HCEC 1CT (cell line): ENCODE measurements at places on chromosomes 13 and 19.

- no peak for DNase-seq
Measured at GRCh38 chr19:5911366-5911765, 2.7 kb upstream of the CAPS start.

- no peak for DNase-seq
Measured at GRCh38 chr19:288911-289310, 2.3 kb downstream of the PLPP2 start.

DNA sequence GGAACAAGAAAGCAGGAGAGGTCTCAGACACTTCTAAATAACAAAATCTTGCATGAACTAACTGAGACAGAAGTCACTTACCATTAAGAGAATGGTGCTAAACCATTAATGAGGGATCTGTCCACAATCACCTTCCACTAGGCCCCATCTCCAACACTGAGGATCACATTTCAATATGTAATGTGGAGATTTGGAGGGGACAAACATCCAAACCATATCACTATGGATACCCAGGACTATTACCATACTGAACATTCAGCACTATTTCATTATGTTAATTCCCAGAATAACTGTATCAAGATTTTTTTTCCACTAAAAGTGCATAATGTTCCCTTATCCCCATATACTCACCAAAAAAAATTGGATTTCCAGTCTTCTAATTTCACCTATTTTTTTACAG is 491.8 kb downstream of the LMO7 start:
- no peak for DNase-seq

DNA sequence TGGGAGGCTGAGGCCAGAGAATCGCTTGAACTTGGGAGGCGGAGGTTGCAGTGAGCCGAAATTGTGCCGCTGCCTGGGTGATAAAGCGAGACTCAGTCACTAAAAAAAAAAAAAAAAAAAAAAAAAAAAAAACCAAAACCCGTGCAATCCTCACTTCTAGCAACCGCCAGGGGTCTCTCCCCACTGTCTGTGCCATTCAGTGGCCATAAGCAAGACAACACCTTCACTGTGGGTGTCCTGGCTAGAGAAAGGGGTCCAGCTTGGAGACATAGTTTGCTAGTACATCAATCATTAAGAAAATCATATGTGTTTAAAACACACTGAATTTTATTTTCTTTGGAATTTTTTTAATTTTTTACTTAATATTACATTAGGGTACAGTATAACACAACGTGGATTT is 68.2 kb downstream of the RASL11A start:
- no peak for DNase-seq

GRCh38 chr13:50459658-50460057 is 383.8 kb downstream of the DLEU7 start:
- DNase-seq = no peak

- DNase-seq = peak; percentile 58
Measured at GRCh38 chr19:31350693-31351055, 1.4 kb upstream of the TSHZ3 start.

GRCh38 chr13:42747399-42747873 is 33.9 kb upstream of the FAM216B start:
- peak; percentile 99 for DNase-seq

- no peak for DNase-seq
Measured at GRCh38 chr19:10679743-10680142, 21.5 kb upstream of the QTRT1 start.

DNA sequence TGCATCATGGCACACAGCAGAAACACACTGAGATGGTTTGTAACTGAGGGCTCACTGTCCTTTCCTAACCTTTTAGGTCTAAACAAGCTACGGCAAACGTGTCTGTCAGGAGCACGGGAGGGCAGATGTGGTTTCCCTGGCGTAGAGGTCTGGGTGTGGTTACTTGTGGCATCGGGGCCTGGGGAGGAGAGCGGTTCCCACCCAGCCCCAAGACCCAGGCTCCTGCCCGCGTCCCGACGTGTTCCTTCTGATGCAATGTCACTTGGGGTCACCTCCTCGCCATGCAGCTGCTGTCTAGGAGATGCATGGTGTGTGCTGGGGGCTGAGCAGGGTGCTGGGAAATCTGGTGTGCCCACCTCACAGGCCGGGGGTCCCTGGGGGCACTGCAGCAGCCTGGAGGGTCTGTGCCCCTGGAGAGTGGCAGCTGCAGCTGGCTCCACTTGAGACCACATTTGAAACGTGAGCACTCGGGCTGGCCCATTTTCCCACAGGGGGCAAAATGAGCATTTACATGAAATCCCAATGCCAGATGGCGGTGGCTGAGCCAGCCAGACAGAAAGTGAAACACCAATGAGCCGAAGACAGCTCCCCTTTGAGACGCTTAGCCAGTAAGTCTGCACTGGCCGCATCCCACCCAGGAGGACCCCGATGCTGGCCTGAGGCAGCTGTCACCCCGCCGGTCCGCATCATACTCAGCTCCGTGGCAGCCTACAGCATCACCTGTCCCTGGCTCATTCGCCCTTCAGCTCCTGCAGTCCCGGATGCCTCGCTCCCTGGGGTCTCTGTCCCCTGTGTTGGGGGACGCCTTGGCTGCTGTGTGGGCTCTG is 22.3 kb upstream of the MYDGF start:
- no peak for DNase-seq

- DNase-seq = no peak
Measured at GRCh38 chr13:30179597-30180276, 127.6 kb downstream of the KATNAL1 start.

GRCh38 chr19:1410136-1410786 is 2.9 kb downstream of the DAZAP1 start:
- no peak for DNase-seq

DNA sequence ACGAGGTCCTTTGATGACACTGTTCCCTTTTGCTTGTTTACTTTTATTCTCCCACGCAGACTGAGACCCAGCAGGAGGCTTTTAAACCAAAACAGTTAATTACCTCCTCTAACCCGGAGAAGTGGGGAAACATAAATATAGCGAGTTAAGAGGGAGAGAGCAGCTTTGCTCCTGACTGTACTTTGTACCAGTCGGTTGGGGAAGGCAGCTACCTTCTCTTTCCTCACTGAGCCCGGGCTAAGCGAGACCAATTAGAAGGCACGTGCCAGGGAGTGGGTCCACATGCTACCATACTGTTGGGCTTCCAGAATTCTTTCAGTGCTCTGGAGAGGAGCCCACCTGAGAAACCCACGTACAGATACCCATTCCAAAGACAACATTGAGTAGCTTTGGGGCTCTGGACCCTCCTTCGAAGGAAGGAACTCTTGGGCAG is 124.2 kb downstream of the ZIC5 start:
- no peak for DNase-seq

GRCh38 chr19:15439078-15439799 is 10.5 kb downstream of the WIZ start:
- DNase-seq = no peak

GRCh38 chr19:9658769-9659168 is 16.1 kb downstream of the ZNF562 start:
- no peak for DNase-seq

DNA sequence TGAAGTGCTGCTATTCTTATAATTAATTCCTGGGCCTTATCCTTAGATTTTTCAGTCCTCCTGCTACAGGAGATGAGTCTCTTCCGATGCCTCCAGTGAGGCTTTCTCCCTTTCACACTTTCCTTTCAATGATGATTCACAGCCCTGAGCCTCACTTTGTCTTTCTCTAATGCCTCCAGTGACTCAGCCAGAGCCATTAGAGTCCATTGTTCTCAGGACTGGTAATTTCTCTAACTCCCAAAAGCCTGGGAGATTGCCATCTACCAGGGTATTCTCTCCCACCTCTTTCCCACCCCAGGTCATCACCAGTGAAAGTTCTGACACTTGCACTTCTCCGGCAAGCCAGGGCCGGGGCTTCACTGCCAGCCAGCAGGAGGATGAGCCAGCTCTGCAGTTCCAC is 49.6 kb upstream of the ARGLU1 start:
- peak; percentile 12 for DNase-seq

- no peak for DNase-seq
Measured at GRCh38 chr13:43981091-43981490, 101.4 kb downstream of the LACC1 start.

DNA sequence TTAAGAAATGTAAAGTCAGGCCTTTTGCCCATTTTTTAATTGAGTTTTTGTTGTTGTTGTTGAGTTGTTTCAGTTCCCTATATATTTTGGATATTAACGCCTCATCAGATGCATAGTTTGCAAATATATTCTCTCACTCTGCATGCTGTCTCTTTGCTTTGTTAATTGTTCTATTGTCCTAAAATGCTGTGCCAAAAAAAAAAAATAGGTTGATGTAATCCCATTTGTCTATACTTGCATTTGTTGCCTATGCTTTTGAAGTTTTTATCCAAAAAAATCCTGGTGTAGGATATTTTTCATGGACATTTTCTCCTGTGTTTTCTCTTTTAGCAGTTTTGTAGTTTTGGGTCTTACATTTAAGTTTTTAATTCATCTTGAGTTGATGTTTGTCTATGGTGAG is 163.3 kb upstream of the STARD13 start:
- no peak for DNase-seq

GRCh38 chr13:100129605-100130004 is 40.7 kb downstream of the PCCA start:
- no peak for DNase-seq

DNA sequence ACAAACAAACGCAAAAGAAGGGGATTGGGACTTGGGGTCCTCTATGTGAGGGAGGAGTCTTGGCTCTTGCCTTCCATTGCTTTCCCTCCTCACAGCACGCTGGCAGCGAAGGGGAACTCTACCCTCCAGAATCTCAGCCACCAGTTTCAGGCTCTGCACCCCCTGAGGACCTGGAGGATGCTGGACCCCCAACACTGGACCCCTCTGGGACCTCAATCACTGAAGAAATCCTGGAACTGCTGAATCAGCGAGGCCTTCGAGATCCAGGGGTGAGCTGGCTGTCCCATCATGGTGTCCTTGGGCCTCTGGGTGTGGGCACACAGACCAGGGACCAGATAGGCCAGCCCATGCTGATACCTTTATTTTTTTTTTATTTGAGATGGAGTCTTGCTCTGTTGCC is 9.6 kb downstream of the PLEKHG2 start:
- no peak for DNase-seq

GRCh38 chr13:42876270-42876714 is 94.9 kb downstream of the FAM216B start:
- DNase-seq = no peak

- no peak for DNase-seq
Measured at GRCh38 chr13:94662274-94662945, 49.9 kb downstream of the SOX21 start.

- DNase-seq = no peak
Measured at GRCh38 chr13:41144576-41144975, 12.0 kb upstream of the KBTBD6 start.

DNA sequence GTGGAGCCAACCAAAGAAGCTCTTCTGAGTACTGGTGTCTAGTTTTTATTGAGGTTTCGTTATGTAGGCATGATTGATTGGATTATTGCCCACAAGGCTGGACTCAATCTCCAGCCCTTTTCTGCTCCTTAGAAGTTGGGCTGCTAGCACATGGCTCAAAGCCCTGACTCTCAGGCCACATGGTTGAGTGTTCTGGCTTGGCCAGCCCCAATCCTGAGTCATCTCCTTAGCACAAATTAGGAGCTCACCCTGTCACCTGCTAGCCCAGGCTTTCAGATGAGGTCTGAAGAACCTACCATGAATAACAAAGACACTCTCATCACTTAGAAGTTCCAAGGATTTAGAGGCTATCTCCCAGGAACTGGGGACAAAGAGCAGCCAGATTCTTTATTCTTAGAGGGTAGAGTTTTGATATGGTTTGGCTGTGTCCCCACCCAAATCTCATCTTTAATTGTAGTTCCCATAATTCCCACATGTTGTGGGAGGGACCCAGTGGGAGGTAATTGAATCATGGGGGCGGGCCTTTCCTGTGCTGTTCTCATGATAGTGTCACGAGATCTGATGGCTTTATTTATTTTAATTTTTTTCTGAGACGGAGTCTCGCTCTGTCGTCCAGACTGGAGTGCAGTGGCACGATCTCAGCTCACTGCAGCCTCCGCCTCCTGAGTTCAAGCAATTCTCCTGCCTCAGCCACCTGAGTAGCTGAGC is 11.3 kb downstream of the DPY19L3 start:
- peak; percentile 13 for DNase-seq

- no peak for DNase-seq
Measured at GRCh38 chr19:3289971-3290569, 65.6 kb downstream of the CELF5 start.

DNA sequence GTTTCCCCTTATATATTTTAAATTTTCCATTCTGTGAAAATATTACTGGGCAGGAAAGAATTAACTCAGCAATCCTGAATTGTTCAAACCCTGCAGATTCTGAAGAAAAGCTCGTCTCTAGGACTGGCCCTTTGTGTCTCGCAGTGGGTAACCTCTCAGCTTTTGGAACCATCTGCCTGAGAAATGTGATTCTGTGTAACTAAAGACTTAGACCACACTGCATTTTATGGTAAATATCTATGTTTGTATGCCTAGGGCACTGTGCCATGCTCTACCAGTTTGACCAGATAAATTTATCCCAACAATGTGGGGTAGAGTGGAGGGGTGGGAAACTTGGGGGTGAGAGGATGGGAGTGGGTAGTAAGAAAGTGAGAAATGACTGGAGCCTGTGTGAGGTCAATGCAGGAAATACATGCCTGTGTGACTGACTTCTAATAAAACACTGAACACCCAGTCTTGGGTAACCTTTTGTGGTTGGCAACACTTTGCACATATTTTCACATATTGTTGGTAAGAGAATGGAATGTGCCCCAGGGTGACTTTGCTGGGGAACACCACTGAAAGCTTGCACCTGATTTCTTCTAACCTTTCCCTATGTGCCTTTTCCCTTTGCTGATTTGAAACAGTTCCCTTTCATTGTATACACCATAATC is 1181.9 kb downstream of the OLFM4 start:
- no peak for DNase-seq

DNA sequence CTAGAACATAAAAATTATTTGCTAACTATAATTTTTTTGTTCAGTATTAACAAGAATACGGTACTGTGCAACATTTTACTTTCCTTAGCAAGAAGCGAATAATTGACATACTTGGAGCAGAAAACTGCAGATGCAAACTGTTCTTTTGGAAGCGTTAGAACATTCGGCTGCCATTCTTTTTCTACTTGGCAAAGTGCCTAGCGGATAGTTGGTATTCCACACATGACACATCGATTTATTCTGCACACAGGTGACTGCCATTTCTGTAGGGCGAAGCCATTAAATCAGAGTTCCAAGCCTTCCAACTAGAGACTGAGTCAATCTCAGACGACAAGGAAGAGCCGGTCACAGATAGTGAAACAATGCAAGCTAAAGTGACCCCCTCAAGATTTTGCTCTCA is 117.4 kb downstream of the TRPC4 start:
- DNase-seq = no peak
